ENCODE measurements at places on chromosomes 2 and 18.

DNA sequence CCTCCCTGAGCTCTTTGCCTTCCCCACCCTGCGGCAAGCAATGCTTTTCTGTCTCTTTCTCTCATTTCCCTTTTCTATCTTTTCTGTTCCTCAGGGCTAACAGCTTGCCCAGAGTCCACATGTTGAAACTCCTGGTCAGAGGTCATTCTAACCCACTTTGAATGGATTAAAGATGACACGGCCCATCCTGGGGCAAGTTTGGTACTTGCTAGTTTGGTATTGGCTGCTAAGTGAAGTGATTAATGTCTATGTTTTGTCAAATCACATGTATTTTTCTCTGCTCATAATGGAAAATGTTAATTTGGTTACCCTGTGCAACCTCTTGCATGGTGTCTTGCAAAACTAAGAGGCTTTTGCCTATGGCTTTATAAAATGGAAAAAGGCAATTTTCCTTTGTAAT is 960.2 kb downstream of the CNTNAP5 start:
- DNase-seq: no peak

DNA sequence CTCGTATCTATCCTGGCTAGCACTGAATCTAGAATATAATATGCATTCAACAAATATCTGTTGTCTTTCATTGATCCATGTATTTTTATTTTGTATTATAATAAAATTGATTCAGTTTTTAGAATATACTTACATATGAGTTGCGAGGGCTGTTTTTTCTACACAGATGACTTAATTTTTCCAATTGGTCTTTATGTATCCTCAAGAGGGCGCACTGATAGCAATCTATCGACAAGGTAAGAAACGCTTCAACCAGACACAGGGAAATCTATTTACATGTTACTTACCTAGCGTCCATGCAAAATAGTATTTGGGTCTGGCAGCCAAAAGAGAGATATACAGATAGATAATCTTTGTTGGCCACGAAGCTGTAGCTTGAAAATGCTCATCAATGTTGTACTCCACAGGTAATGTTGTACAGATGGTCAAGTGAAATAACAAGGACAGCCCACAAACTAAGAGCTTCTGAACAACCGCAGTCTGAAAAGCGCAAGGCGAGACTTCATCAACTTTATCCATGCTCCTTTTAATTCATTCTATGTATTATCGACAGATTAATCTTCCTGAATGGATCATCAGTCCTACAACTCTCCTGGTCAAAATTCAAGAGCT is 35.5 kb upstream of the KIDINS220 start:
- no peak for DNase-seq

GRCh38 chr2:235958221-235958930 is 209.8 kb downstream of the GBX2 start:
- no peak for DNase-seq

- DNase-seq: no peak
Measured at GRCh38 chr2:157784169-157784822, 91.8 kb downstream of the ACVR1 start.

- no peak for DNase-seq
Measured at GRCh38 chr2:124884315-124884714, 859.2 kb downstream of the CNTNAP5 start.

DNA sequence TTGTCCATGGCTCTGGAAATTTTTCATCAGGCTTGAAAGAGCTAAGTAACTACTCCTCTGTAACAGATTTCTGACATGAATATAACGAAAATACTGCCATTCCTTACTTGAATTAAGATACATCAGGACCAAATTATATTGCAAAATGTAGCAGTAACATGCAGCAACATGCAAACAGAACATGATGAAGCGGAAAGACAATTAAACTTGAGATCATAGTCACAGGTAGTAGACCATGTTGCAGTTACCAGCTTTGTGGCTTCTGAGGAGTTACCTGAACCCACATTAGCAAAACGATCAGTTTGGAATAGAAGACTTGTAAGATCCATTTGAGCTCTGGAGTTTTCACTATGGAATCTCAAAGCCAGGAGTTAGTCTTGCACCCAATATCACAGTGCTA is 76.2 kb downstream of the MREG start:
- DNase-seq: no peak

DNA sequence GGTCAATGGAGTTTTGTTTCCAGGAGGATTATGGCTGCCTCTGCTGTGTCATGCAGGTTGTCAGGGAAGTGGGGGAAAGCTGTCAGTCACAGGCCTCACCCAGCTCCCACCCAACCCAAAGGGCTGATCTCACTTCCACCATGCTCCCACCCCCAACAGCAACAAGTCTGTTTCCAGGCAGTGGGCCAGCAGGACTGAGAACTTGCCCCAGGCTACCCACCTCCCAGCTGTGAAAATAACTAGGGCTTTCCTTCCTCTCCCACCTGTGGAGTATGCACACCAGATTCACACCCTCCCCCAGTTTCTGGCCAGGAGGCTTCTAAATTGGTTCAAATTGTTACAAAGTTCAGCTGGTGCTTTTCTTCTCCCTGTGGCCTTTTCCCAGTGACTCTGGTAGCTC is 95.6 kb upstream of the ACVR1 start:
- no peak for DNase-seq

GRCh38 chr18:79453816-79454735 is 58.3 kb downstream of the NFATC1 start:
- DNase-seq: no peak

DNA sequence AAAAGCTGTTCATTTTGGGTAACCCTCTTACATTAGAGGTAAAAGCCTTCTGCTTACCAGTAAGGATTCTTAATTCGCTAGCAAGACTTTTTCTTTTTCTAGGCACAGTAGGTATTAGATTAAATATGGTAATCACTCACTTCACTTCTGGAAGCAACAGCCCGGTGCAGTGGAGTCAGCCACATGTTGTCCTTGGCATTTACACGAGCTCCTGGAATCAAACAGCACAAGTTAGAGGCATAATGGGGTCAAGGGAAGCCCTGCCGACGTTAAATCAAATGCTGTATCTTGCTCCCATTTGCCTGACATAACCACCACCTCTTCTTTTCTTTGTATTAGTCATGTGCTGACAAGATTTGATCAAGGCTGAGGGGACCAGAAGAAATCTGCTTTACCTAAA is 174.1 kb downstream of the ANKRD44 start:
- no peak for DNase-seq

- no peak for DNase-seq
Measured at GRCh38 chr2:130755256-130756052, at the start of gene AMER3. Gene AMER3 (plus strand): TSS chr2:130755540. CDS start chr2:130762073, 6,533 bp downstream.

GRCh38 chr2:205802065-205802464 is 119.8 kb downstream of the NRP2 start:
- DNase-seq: no peak

GRCh38 chr2:216078776-216079175 is 2.8 kb downstream of the PECR start:
- no peak for DNase-seq

DNA sequence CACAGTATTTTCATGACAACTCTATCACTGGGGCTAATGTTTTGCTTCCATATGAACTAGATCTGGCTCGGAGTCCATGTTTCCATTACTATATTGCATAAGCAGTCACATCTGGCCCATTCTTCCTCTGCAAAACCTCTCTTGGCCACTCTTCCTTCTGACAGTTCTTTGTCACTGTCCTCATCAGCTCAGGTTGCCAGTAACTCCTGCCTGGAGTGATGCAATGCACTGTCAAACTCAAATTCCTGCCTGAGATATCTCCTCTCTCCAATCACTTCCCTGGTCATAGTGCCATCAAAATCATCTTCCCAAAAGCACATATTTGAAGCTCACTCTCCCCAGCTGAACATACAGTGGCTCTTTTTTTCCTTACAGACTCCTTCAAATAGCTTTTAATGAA is 66.1 kb downstream of the COLEC12 start:
- DNase-seq: no peak

GRCh38 chr18:32271672-32272208 is 81.9 kb downstream of the MEP1B start:
- DNase-seq: no peak

DNA sequence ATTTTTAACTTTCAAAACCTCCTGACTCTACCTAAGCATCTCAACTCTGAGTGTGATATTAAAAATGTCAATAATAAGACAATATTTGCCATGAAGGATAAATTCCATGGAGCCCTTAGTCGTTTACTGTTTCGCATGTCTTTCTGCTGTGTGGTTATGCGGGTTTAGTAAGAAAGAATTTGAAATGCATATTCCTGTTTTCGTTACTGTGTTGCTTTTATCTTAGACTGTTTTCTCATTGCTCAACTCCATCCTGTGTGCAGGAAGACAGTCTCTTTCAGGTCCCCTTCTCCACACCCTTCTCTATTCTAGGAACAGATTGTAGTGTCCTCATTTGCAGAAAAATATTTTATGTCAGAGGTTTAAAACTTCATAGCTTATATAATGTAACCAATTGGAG is 82.5 kb upstream of the MAP3K20 start:
- DNase-seq: no peak

- no peak for DNase-seq
Measured at GRCh38 chr2:6202756-6203155, 510.6 kb downstream of the SOX11 start.

GRCh38 chr2:177171418-177171865 is 41.2 kb upstream of the HNRNPA3 start:
- no peak for DNase-seq

DNA sequence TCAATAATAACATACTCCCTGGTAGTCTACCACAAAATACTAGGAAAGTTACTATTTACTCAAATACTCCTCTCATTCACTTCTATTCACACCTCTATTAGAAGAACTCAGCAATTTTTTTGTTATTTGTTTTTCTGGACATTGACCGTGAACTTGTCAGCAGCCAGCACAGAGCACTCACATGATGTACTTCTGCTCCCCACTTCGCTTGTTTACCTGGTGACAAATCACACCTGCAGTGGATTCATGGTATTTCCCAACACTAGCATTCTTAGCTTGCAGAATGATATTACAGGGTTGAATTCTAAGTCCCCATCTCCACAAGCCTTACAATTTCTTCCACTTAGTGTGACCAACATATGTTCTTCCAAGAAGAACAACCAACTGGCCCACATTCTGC is 238.2 kb downstream of the SATB2 start:
- DNase-seq: no peak

DNA sequence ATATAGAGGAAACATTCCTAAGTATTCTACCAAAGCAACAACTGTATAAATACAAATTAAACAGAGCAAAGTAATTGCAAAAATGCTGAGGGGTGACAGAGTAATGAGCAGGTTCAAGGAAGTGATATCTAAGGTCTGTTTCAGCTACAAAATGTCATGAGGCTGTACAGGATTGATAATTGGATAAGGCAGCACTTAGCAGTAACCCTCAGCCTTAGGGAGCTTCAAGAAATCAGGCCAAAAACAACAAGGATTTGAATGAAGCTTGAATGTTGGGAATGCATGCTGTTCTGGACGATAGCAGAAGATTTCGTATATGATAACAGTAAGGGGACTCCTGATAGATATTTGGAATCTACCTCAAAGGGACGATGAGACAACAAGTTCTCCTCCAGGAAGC is 142.0 kb upstream of the MMADHC start:
- no peak for DNase-seq

GRCh38 chr2:28582595-28582994 is 86.7 kb downstream of the PLB1 start:
- no peak for DNase-seq

- DNase-seq: no peak
Measured at GRCh38 chr2:216516730-216517350, 18.2 kb downstream of the RPL37A start.

DNA sequence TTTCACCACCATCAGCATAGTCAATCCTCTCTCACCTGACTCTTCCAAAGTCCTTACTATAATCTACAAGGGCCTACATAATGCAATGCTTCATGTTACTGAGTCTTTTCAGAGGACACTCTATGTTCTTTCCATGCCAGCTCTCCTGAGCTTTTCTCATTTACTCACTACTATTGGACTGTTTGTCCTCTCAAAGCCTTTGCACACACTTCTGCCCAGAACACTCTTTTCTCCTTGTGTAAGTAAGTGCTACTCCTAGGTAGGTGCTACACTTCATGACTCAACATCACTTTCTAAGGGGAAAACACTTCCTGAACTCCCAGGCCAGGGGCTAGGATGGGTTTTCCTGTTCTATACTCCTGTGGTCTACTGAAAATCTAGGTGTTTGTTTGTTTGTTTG is 82.5 kb upstream of the GULP1 start:
- no peak for DNase-seq

DNA sequence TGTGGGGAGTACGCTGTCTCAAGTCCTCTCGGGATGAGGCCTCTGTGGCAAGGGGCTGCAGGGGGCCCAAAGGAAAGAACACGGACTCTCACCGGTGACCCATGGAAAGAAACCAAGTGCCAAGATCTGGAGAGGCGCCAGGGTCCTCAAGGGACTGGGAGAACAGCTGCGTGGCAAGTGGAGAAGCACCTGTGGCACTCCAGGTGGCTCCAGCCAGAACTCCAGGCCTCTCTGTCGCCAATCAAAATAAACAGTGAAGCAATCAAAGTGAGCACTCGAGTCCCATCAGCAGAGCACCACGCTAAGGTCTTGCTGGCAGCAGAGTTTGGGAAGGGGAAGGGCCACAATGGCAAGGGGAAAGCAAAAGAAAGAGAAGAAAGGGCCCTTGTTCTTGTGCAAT is 54.7 kb downstream of the BCL2 start:
- DNase-seq: no peak

GRCh38 chr2:172607379-172607928 is 51.6 kb downstream of the PDK1 start:
- DNase-seq: no peak

- no peak for DNase-seq
Measured at GRCh38 chr18:58314284-58314683, 270.3 kb downstream of the NEDD4L start.

DNA sequence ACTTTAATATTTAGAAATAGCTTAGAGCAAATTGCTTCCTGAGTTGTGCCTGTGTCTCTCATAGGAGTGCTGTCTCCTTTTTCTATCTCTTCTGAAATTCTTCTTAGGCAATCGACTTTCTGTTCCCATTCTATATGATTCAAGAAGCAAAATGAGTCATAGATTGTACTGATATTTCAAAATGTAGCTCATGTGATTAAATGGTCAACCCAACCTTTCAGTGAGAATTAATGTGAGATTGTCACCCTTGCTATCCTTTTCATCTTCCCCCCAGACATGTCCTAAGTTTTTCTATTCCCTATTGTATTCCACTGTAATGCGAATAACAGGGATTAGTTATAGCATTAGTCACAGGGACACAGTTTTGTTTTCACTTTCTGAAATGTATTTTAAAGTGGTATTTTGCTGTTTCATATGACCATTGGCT is 413.6 kb downstream of the THSD7B start:
- no peak for DNase-seq

GRCh38 chr2:36255863-36256262 is 99.7 kb upstream of the CRIM1 start:
- no peak for DNase-seq

DNA sequence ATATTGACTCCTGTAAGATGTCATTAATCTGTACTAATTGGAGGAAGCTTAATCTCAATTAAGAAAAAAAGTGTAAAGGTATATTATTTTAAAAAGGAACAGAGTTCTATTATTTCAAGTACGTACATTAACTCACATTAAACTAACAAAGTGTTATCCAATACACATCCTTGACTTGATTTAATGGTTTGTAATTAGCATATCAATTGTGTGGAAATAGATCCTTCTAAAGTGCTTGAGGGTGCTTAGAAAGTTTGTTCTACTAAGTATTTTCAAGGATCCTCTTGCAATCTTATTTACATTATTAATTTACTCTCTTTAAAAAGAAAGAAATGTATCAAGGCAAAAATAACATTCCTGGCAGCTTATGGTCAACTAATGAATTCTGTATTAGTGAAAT is 720.3 kb downstream of the KCNJ3 start:
- DNase-seq: no peak

All from activated naive CD8-positive, alpha-beta T cell treated with anti-CD3 and anti-CD28 coated beads, Interleukin-2, amount 50 U/mL, for 16 hours (primary cell).